ENCODE measurements at places on chromosomes 4 and X.

DNA sequence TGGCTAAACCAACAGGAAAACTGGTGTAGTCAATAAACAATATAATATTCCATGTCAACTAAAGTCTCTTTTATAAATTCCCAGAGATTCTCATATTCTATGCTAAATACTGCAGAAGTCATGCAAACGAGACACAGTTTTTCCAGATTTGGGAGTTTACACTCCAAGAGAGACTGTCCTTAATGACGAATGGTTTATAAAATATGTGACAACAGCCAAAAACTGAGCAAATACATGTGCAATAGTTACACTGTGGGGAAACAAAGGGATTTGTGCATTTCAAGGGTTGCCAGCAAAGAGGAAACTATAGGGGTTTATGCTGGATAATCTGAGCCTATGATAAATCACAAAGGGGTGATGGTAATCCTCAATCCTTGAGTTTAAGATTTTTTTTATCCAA is 75.7 kb downstream of the GPC4 start:
- no peak for DNase-seq

DNA sequence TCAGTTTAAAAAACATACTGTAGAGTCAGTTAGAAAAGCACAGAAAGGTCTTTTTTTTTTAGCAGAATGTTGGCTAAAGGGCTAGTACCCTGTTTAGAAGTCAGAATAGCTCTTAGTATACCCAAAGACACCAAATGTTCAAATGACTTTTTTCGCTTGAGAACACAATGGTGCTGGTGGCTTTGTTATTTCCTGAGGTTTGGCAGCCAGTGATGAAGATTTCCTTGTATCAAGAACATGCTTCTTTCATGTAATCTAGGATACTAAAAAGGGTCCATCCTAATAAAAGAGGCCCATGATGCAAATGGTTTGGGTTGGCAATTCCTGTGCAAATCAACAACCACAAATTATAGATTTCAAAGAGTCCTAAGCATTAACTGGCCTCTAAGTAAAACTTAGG is 21.1 kb upstream of the CD40LG start:
- no peak for DNase-seq

- DNase-seq: no peak
Observed at GRCh38 chr4:105343146-105343931, 130.5 kb downstream of the PPA2 start.

DNA sequence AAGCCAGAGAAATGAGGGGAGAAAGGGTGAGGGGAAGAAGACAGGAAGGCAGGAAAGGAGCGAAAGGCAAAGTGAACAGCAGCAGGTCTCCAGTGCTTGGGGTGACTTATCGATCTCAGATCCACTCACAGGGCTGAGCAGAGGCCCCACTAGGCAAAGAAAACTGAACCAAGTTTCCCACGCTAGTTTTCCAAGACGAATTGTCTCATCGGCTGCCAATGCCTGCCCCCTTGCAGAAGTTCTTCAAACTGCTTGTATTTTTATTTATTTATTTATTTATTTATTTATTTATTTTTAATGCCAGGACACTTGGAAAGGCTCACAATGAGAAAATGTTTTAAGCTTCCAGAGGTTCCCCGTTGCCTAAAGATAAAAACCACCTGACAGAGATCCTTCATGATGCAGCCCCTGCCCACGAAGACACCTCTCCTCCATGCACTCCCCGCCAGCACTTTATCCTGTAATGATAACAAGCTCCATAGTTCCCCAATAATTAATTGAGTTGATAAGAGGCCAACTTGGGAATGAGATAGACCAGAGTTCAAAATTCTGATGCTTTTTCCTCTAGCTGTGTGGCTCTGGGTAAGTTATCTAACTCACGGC is 43.2 kb downstream of the QDPR start:
- no peak for DNase-seq
